ENCODE measurements at places on chromosomes 6 and 20.

- peak; percentile 4 for DNase-seq
Observed at GRCh38 chr6:43584892-43585570, 9.0 kb downstream of the POLH start.

DNA sequence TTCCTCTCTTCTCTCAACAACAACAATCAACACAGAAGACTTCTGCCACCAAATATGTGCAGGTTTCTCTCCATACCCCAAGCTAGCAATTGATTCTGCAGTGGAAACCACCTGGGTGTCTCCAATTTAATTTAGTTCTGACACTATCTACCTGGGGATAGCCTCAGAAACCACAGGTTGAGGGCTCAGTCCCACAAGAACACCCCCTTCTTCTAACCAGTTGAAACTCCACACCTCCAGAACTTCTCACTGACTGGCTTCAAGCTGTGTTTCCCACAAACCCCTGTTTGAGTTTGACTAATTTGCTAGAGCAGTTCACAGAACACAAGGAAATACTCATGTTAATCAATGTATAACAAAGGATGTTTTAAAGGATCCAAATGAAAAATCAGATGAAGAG lies 52.5 kb upstream of the SPTLC3 start:
- no peak for DNase-seq

DNA sequence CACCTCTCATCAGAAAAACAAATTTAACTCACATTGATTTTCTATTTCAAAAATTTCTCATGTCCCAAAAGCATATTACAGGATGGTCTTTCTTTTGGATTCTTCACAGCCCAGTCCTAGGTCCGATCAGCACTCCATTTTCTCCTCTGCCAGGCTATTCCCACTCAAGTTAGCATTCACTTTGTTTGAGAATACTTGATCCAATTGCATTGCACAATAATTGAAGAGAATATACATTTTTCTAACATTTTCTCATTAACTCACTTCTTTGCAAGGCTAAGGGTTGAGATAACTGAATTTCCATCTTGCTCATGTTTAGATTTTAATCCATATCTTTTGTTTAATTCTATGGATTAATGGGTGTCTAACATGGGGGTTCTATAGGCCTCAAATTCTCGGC lies 716.1 kb downstream of the QKI start:
- no peak for DNase-seq

DNA sequence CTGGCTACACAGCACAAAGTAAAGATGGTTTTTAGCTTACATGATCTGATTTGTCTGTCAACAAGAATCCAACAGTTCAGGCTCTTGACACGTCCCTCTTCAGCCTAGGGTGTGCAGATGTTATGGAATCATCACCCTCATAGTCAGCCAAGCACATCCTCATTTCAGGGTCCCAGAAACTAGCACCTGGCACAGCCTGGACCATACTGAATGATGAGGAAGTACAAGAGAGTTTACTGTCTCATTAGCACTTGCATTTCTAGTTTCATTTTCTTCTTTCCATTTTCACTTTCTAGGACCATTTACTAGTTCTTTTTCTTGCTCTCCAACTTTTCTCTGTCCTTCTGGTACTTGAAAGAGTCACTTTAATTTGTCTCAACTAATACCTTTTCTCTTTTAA lies 6.5 kb downstream of the RIPOR2 start:
- no peak for DNase-seq

DNA sequence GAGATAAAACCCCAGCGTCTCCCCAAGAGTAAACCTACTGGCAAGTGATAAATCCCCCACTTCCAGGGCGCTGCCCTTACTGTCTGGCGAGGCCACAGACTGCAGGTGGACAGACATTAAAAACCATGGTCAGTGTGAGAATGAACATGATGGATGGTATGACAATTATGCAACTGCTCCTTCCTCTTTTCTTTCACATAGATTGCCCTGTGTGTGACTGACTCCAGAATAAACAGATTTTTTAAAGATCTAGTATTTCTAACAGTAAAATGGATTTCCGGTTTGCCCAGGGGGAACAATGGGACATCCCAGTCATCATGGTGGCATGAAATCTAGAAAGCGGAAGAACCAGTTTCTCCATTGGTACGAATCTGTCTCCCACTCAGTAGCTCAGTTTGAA lies 153.7 kb downstream of the FOXC1 start:
- no peak for DNase-seq

GRCh38 chr6:156080371-156080770 lies 624.7 kb upstream of the NOX3 start:
- DNase-seq: no peak

DNA sequence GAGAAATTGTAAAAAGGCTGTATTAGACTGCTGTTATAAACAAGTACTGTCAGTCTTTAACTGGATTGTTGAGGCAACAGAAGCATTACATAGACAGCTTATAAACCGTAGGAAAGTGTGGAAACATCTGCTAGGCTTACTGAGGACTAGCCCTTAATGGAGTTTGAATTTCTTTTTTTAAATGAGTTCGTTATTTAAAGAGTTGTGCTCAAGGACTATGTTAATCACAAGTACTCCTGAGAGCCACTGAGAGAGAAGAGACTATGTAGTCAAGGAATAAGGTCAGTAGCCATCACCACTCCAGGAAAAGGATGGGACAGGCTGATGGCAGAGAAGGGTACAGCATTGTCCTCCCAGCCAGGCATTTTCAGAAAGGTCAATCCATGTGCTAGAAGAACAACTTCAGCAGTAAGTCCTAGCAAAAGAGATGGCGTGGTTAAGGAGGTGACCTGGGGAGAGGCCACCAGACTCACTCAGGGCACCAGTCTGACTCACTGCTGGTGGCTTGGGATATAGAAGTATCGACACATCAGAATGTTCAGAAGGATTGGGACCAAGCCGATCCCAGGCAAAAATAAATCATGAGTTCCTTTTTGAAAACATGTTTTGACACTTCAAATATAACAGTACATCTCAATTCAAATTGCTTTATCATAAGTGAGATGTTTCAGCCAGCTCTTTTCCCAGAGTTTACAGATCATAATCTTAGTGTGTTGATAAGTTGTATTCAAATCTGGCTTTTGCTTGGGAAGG lies 6.4 kb downstream of the RPS12 start:
- DNase-seq: no peak

DNA sequence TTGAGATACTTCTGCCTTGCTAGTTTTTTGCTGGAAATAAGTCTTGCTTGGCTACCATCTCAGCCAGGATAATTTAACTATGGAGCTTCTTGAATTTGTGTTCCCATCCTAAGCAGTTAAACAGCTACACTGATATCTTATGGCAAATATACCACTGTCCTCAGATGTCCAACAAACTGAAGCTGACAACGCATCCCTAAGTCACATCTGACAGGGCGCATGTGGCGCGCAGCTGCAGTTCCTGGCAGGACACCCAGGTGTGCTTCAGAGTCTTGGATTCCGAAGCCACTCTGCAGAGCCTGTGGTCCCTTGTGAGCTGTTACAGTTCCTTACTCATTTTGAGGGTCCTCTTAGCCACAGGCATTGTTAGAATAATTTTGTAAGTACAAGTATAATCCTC lies 127.9 kb downstream of the WDR27 start:
- no peak for DNase-seq

DNA sequence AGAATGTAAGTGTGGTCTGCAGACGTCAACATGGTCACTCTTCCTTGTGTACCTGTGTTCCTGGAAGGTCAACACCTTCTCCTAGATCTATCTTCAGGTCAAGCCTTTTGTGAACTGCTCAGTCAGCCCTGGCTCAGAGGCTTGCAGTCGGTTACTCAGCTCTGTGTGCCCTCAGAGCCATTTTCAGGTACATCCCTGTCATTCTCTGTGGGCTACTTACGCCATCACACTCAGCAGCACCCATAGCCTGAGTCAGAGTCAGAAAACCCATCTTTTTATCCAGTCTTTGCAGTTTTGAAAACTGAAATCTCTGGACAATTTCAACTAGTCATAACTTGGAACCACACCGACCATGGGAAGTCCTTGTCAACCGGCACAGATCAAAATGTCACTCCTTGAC lies 35.3 kb downstream of the TGM3 start:
- no peak for DNase-seq

DNA sequence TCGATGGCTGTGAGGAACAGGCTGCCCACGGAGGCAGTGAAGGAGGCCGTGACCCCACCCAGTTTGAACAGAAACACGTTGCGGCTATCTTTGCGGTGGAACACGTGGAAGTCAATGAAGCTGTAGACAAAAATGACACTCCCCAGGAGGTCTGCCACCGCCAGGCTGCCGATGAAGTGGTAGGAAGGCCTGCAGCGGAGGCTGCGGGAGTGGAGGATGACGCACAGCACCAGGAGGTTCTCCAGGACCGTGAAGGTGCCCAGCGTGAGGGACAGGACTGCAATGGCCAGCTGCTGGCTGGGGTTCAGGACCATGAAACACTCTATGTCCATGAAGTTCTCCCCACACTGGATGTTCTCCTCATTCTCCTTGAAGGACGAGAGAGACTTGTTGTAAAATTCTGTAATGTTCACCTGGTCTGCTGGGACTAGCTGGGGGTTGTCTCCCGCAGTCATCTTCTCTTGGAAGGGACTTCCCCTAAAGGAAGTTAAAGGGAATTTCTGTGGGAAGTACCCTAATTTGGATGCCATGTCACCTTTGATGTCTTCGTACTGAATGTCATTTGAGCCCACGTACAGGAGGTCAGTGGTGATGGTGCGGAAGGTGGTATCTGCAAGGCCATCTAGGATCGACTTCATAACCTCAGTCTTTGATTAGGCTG lies 21.4 kb downstream of the CNR1 start:
- no peak for DNase-seq

DNA sequence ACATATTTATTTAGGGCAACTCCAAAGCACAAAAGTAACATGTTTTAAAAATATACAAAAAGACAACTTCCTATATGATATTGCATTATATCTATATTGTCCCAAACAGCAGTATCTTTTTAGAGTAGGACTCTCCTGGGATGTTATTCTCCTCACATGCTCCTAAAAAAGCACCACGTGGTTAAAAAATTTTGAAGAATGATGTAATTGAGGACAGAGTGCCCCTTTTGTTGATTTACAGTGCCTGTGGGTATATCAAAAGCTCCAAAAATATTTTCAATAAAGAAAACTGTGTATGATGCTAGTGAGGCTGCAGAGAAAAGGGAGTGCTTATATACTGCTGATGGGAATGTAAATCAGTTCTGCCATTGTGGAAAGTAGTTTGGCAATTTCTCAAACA lies 130.3 kb upstream of the HDAC2 start:
- DNase-seq: no peak

Data from activated CD4-positive, alpha-beta T cell treated with anti-CD3 and anti-CD28 coated beads, Interleukin-2, amount 50 U/mL, for 1 hour (primary cell).